ENCODE measurements at places on chromosomes 6 and 20.

GRCh38 chr6:125123468-125124048 lies 30.0 kb upstream of the TPD52L1 start:
- no peak for DNase-seq

DNA sequence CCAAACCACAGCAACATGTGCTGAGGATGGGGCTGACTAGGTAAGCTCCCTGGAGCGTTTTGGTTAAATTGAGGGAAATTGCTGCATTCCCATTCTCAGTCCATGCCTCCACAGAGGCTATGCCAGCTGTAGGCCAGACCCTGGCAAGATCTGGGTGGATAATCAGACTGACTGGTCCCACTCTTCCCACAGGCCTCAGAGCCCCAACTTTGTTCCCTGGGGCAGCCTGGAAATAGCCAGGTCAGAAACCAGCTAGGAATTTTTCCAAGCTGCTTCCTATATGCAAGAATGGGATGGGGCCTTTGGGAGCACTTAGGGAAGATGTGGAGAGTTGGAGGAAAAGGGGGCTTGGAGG lies 1.5 kb upstream of the VEGFA start:
- no peak for DNase-seq

GRCh38 chr6:159105716-159106115 lies 60.9 kb upstream of the TAGAP start:
- no peak for DNase-seq

- DNase-seq = no peak
Measured at GRCh38 chr6:45737331-45738056, 278.2 kb downstream of the CLIC5 start.

DNA sequence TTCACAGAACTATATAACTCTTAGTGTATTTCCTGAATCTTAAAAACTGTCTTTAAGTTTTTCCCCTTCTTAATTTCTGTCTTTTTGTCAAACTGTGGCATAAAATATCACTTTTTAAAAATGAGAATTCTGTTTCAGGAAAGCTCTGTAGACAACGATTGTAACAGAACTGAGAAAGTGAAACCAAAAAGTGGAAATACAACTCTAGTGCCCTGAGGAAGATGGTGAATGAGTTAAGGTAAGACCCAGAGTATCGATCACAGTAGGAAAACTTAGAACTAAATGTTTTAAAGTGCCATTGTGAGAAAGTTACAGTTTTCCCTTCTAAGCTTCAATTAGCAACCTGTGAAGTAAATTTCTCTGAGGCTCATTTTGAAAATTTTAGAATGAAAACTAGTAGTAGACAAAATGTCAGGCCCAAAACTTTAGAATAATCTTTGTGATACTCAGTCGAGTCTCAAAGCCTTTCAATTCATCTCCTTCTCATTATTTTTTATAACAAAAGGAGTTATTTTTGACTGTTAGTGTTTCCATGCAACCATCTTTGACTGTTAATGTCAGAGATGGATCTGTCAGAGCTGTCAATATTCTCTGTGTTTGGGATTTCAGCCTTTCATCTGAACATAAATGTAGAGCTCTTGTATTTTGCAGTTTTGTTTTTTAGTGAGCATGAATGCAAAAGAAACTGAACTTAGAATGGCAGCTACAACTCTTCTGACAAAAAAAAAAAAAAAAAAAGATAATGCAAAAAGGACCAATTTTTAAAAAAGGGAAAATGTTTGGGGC lies 19.0 kb upstream of the TRDN start:
- DNase-seq = no peak

DNA sequence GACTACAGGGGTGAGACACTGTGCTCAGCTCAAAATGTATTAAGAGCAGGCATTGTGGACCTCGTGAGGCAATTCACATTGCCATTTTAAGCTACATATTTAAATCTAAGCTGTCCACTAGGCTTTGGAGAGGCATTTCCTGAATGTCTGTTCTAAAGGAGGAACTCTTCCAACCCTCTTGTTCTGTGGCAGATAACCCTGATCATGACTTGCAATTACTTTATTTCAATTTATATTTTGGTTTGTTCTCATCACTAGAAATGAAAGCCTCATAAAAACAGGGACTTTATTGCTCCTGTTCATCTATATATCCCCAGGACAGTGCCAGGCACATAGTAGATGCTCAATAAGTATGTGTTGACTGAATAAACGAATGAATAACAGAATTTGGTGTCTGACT lies 84.0 kb upstream of the SALL4 start:
- no peak for DNase-seq

DNA sequence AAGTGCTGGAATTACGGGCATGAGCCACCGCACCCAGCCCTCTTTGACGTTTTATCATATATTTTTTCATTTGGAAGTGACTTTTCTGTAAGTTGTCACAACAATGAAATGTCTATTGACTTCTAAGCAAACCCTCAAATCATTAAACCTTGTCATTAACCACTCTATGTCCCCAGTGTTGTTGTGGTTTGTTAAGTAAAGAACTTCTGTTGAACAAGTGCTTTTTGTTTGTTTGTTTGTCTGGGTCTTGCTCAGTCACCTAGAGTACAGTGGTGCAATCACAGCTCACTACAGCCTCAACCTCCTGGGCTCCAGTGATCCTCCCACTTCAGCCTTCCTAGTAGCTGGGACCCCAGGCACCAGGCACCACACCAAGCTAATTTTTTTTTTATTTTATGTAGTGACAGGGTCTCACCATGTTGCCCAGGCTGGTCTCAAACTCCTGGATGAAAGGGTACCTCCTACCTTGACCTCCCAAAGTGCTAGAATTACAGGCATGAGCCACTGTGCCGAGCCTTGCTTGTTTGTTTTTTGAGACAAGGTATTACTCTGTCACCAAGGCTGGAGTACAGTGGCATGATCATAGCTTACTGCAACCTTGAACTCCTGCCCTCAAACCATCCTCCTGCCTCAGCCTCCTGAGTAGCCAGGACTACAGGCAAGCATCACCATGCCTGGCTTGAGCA lies 57.6 kb upstream of the LOC128125822 start:
- DNase-seq = no peak

DNA sequence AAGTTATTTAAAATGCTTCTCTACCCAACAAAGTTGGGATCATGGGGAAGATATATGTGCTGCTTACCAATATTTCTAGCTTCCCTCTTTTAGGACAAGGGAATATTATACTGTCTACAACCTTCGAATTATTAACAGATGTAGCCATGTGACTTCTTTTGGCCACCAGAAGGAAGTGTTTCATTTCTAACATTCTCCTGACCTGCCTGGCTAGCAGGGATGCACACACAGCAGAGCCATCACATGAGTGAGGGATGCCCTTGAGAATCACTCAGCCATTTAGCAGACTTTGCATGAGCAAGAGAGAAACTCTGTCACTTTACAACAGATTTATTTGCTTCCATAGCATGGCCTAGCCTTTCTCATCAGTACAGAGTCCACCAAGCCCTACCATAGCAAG lies 230.7 kb upstream of the MARCKS start:
- no peak for DNase-seq

DNA sequence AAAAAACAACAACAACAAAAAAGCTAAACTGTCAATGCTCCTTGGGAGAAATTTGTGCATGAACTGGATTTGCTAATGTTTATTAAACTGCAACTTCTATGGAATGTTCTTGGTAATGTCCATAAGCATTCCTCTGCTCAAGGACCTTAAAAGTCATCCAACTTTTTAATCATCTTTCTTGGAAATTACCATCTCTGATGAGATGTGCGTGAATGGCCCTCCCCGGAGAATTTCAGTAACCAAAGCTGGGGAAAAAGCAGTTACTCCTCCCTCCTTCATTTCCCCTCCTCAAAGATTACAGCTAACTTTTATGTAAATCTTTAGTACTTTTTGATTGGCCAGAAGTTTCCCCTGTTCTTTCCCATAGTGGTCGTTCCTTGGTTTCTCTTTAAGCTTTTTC lies 5.2 kb downstream of the TBCC start:
- DNase-seq = no peak

GRCh38 chr6:113742342-113742741 lies 114.8 kb upstream of the MARCKS start:
- no peak for DNase-seq

DNA sequence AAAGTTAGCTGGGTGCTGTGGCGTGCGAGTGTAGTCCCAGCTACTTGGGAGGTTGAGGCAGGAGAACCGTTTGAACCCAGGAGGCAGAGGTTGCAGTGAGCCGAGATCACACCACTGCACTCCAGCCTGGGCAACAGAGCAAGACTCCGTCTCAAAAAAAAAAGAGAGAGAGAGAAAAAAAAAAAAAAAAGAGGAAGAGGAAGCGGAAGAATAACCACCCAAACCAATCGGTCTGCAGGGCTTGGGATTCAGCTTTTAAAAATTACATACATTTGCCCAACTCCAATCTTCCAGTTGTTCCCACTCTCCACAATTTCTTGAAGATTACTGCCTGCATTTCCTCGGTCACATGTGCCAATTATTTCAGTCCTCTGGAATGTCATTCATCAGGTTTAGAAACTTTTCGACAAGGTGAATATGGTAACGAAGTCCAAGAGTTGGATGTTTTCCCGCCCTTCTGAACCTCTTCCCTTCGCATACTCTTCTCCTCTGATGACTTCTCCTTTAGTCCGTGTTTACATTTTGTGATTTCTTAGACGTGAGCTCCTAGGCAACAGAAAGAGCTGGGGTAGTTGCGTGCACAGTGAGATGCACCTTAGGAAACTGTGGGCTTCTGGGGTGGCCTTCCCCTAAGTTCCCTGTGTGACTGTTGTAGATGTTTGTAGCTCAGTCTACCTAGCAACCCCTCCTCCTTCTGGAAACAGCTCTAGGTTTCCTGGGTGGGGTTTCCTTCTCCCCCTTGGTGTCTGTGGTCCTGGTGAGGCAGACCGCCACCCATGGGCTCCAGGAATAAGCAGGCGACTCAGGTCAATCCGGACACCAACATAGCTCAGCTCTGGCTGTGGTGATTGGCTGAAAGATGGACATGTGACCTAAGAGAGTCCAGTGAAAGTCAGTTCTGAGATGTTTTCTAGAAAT lies 63.0 kb upstream of the NCOA3 start:
- DNase-seq = no peak

DNA sequence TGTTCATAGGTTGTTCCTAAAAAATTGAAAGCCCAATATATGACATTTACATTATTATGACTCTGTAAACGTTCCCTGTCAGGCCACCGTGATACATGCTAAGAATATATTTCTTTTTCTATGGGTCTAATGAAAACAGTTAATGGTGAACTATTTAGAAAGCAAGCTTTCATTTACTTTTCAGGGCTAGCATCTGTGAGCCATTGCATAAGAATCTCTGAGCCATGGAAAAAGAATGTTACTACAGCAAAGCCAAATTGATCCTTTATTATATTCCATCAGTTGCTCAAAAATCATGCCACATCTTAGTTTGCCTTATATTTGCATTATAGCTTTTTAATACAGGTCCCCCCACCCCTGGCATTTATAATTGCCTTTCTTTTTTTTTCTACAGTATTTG lies 275.5 kb downstream of the ZFAND3 start:
- no peak for DNase-seq

- DNase-seq = no peak
Measured at GRCh38 chr6:42204768-42205282, 10.1 kb upstream of the GUCA1B start.

GRCh38 chr6:10458287-10458686 lies 43.4 kb upstream of the TFAP2A start:
- DNase-seq = no peak

GRCh38 chr6:154478021-154478700 lies 32.3 kb downstream of the CNKSR3 start:
- no peak for DNase-seq

DNA sequence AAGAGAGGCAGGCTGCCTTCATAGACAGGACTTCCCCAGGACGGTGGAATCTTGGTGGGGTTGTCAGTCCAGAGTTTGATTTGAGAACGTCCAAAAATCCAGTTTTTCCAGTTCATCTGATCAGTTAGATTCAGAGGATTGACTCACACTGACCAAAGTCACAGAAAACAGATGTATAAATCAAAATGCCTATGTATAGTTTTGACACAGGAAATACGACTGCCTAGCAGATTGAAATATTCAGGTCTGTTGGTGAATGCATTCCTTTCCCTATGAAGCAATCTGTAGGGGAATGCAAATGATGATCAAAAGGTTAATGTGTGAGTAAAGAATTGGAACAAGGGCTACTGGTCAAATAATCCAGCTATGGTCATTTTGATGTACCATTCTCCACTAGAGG lies 29.7 kb upstream of the GFOD1 start:
- no peak for DNase-seq

GRCh38 chr6:29723262-29723665 lies at the start of gene HLA-F:
TSS of gene HLA-F (plus strand) at chr6:29723434. CDS start at chr6:29723464, 30 bp downstream.
- DNase-seq = peak; percentile 82

DNA sequence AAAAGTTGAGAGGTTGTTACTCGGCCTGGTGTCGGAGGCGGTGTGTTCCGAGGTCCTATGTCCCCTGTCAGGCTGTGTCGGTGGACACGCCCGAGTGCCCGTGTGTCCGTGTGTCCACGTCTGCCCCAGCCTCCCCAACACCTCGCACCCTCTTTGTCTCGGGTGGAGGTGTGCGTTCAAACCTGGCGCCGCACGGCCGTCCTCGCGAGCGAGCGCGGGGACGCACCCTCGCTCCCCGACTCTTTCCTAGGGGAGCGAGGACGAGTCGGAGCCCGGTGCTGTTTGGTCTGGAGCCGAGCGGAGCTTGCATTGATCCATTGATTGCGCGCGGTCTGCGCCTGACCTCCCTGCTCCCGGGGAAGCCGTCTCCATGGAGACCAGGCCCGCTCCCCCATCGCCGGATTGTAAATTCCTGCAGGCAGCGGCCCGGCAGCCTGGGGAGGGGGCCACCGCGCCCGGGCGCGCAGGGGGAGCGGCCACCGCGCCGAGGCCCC lies 411 bp upstream of the SCUBE3 start:
- DNase-seq = no peak

DNA sequence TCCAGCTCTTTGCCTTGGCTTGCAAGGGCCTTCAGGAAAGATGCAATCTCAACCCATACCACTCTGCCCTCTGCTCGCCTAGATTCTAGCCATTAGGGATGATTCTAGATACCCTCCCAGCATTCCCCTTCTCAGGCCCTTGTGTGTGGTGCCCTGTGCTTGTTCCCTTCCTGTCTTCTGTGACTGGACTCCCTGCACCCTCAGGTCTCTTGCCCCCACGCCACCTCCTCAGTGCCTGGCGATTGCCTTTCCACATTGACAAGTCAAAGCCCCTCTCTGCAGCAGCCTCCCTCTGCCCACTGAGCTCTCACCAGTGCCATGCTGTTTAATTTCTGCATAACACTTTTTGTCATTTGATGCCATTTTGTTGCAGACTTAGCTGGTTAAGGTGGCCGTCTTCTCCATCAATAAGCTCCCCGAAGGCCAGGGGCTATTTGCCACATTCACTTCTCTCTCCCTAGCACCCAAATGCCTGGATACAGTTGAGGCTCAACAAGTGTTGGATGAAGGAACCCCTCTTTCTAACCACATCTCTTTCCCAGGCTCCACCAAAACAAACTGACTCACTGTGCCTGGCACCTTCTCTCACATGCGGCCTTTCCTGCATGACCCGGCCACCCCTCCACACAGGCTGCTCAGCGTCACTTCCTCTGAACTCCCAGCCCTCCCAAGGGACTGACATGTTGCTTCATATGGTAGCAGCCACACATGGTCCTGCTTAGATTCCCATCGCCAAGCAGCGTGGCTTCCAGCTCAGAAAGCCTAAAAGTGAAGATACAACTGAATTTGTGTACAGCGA lies 4.6 kb upstream of the TXNDC5 start:
- no peak for DNase-seq
